Metanephros (tissue), 2 donors: ENCODE measurements at places on chromosomes 5 and 9. TPM values are rescaled to one million over a fixed set of nuclear protein-coding genes. Genes with fewer than 3 reads are reported as not detected.

Gene TBCA
- 89.8 TPM for total RNA-seq

Gene CDKN2B-AS1
- not detected for total RNA-seq

Gene FOCAD
- total RNA-seq: 51.7 TPM

Gene MSX2
- total RNA-seq: 0.47 TPM

Gene KIF12
- total RNA-seq: 101 TPM

Gene DMRT3
- 0.58 TPM for total RNA-seq

Gene ACTBL2
- not detected for total RNA-seq

Gene CAVIN4
- total RNA-seq: 38.4 TPM

Gene BNC2
- total RNA-seq: 15.7 TPM

Gene BTNL8
- total RNA-seq: 0.47 TPM

Gene PTPDC1
- total RNA-seq: 16.9 TPM

Gene C5orf52
- total RNA-seq: not detected

Gene PRLR
- 27.6 TPM for total RNA-seq

Gene WDR70
- 31.3 TPM for total RNA-seq

Gene TAF1L
- not detected for total RNA-seq

Gene PCDHA10
- 1.2 TPM for total RNA-seq

Gene PTGDS
- total RNA-seq: 43.3 TPM

Gene COL23A1
- 7.5 TPM for total RNA-seq

Gene WNK2
- 21.3 TPM for total RNA-seq

Gene MOB3B
- 13.3 TPM for total RNA-seq
